Body of pancreas (tissue), 4 donors: ENCODE measurements at places on chromosomes 5 and 9.

DNA sequence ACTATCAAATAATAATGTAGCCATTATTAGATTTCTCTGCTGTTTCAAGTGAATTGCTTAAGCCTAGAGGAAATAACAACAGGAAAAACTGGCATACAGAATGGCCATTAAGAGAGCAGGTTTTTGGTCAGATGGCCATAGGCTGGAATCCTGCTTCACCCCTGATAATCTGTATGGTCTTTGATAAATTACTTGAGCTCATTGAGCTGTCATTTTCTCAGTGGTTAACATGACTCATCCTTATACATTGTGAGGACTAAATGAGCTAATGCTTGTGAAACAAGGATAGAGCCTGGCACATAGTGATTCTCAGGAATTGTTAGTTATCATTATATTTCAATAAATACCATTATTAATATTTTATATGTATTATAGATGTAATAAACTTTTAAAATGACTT, 516.5 kb downstream of the KIF4B start:
- DNase-seq = no peak

GRCh38 chr5:67179697-67180361, 16.8 kb downstream of the CD180 start:
- no peak for DNase-seq

DNA sequence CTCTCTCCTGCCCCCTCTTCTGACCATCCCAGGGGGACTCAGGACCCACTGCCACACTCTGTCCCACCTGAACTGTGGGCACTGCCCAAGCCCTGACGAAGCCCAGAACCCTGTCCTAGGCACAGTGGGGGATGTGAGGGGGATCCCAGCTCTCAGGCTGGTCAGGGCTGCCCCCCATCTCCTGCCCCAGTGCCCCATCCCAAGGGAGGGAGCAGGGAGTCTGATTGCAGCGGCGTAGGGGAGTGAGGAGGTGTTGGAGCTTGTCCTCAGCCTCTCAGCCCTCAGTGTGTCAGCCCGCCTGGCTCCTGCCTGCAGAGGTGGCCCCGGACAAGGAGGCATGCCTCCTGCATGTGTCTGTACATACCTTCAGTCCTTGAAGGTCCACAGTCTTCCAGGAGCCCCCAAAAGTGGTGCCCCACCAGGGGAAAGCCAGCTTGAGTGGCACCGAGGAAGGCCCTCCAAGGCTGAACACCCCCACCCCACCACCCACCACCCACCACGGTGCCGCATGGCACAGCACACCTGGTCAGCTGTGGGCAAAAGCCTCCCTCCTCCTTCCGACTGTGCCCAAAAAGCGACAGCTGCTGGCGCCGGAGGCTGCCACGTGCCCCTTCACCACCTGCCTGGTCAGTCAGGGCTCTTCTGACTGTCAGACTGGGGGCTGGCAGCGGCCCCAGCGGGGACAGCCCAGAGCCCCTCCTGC, 930 bp downstream of the SARDH start:
- DNase-seq = peak; percentile 58

- DNase-seq = no peak
These were observed 234.4 kb upstream of the GAS1 start for GRCh38 chr9:87181670-87182069.

DNA sequence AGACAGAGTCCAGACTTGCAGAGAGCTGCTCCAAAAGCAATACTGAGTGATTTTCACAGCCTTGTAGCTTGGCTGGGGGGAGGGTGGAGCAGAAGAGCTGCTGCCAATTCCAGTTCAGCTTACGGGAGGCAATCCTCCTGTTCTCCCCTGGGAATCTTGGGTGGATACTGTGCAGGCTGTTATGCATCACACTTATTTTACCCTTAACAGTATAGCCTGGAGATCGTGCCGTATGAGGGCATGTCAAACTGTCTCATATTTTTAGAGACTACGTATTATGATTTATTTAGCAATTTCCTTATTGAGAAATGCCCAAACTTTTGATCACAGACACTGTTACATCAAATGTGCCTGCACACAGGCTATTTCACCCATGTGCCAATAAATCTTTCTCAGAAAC, 85.2 kb downstream of the BASP1 start:
- DNase-seq = no peak

DNA sequence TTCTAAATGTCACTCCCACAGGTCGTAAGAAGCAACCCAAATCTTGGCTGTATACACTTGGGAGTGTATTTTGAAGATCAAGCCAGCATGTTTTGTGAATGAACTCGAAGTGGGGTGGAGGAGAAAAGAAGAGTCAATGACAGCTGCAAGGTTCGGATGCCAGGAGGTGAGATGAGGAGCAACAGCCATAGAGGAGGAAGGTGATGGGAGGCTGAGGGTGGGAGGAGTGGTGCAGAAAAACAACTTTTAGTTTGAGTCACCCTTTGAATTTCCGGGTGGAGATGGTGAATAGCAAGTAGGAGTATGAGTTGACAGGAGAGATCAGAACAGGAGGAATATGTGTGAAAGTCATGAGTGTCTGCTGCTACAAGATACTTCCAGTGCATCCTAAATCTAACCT, 153.6 kb downstream of the DIRAS2 start:
- no peak for DNase-seq
